ENCODE measurements at places on chromosomes 12 and 14. TPM values are rescaled to one million over a fixed set of nuclear protein-coding genes. Genes with fewer than 3 reads are reported as not detected.

DNA sequence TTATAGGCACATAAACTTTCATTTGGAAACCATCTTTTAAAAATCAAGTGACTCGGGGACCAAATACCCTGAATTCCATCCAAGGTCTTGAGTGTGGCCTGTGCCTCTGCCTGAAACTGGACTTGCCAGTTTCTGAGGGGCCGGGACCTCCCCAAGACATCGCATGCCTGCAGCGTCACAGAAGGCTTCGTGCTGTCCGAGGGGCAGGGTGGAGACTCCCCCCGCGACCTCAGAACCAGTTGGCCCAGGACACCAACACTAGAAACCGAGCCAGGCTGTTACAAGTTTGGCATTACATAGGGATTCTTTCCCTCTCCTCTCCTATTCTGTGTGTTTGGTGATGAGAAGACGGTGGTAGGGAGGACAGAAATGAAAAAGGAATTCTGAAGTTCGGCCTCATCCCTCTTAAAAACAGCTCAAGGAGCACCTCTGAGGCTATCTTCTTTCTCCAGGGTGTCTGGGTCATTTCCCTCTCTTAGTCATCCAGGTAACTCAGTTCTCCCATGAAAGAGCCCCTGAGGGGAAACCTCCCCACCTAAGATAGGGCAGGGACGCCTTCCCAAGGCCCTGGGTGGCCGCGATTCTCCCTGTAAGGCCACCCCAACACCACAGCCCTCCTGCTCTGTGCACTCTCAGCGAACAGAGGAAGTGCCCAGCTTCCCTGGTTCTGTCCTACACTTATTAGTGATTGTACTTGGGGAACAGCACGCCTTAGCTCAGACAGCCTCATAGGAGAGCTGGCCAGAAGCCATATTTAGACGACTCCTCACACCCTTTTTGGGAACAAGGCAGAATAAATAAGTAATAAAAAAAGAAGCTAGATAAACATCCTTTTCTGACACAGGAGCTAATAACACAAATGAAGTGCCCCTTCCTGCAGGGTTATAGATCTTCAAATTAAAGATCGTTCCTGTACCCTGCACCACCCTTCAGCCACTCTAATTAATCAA, 93.8 kb downstream of the BCL11B start:
- DNase-seq = no peak

- no peak for DNase-seq
Observed at GRCh38 chr14:51879170-51879569, 18.8 kb downstream of the GNG2 start.

- no peak for DNase-seq
Observed at GRCh38 chr12:113276946-113277500, 55.8 kb downstream of the TPCN1 start.

- no peak for DNase-seq
Observed at GRCh38 chr14:101791919-101792572, 30.5 kb downstream of the PPP2R5C start.

- no peak for DNase-seq
Observed at GRCh38 chr12:88553941-88554658, 26.2 kb downstream of the KITLG start.

DNA sequence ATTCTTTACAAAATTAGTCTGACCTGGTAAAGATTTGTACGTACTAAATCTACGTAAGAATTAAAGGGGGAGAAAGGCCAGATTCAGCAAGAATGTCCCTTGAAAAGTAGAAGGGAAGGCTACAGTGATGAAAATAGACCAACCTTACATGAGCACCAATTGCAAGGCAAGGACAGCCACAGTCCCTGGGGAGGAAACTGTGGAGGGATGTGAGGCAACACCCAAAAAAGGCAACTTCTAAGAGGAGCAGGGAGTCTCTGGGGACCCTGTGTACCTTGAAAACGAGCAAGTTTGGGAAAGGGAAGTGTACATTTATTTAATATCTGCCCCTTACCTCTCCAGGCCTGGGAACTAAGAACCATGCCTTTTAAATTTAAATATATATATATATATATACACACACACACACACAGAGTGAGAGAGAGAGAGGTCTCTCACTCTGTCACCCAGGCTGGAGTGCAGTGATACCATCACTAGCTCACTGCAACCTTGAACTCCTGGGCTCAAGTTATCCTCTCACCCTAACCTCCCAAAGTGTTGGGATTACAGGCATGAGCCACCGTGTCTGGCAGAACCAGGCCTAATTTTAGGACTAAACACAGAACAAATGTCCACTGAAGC, 56.4 kb downstream of the TMCC3 start:
- DNase-seq = no peak

DNA sequence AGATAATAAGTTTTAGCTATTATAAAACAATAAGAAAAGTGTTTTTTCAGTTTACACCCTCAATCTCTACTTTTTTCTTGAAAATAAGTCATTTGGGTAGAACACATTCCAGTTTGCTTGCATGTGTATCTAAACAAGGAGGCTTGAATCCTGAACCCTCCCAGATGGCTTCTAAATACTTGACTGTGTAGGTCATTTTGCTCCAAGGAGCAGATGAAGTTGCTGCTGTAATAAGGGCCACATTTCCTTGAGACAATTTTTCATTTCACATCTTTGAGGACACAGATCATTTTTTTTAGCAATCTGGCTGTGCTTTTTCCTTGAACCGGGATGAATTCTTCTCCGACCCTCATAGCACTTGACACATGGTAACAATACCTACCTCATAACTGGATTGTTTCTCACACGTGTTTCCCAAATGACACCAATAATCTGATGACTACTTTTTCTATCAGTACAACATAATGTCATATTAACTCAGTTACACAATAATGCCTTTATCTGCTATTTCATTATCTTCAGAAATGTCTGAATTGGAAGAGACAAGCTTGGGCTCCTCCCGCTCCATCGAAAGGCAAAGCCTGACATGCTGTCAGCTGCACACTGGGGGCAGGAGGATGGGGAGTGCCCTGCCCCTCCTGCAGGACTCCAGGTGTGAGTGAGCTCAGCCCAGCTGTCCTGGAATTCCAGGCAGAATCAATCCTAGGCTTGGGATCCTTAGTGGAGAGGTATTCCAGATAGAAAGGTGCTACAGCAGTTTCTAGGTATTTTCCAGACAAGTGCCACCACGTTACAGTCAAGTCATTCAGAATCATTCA, 30.9 kb downstream of the GPHB5 start:
- no peak for DNase-seq

- no peak for DNase-seq
Observed at GRCh38 chr14:96284008-96284407, 28.0 kb downstream of the BDKRB1 start.

- DNase-seq = no peak
Observed at GRCh38 chr12:57148469-57149244, 1.2 kb upstream of the LRP1-AS start.

DNA sequence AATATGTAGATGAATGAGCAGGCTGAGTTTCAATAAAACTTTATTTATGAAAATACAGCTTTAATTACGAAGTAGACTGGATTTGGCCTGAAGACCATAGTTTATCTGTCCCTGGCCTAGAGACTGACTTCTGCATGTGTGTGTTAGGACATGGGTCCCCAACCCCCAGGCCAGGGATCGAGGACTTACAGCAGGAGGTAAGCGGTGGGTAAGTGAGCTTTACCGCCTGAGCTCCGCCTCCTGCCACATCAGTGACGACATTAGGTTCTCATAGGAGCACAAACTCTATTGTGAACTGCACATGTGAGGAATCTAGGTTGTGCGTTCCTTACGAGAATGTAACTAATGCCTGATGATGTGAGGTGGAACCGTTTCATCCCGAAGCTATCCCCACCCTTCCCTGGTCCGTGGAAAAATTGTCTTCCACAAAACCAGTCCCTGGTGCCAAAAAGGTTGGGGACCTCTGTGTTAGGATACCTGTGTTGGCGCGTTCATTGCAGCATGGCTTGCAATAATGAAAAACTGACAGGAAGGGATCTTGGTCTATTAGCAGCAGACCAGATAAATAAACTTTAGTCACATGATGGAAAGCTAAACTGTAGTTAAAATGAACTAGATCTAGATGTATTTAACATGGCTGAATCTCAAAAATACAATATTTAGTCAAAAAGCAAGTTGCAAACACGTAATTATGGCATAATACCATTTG, 4.1 kb downstream of the GLRX5 start:
- no peak for DNase-seq

GRCh38 chr12:95851606-95852005, 7.1 kb upstream of the SNRPF start:
- DNase-seq = no peak

- DNase-seq = no peak
Observed at GRCh38 chr14:57408037-57408436, 17.7 kb downstream of the NAA30 start.

- DNase-seq = no peak
Observed at GRCh38 chr14:61104358-61104757, 123.3 kb downstream of the SLC38A6 start.

DNA sequence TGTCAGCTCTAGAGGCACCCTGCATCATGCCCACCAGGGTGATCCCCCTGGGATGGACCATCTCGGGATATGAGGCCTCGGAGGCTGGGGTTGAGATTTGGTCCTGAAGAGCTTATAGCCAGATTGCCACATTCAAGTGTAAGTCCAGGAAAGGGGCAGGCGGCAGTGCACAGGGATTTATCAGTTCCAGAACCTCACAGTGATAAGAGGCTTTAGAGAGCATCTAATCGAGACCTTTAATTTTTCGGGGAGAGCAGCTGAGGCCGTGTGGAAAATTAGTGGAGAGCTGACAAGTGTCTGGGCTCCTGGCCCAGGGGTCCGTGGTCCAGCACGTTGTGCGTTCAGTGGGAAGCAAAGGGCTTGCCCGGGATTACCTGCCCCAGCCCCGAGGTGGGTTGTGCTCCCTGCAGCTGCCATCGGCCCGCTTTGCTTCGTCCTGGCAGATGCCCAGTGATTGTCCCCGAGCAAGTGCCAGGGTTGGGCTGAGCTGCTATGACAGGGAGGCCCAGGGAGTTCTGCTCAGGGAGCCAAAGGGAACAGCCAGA, 52.1 kb downstream of the C14orf132 start:
- no peak for DNase-seq

DNA sequence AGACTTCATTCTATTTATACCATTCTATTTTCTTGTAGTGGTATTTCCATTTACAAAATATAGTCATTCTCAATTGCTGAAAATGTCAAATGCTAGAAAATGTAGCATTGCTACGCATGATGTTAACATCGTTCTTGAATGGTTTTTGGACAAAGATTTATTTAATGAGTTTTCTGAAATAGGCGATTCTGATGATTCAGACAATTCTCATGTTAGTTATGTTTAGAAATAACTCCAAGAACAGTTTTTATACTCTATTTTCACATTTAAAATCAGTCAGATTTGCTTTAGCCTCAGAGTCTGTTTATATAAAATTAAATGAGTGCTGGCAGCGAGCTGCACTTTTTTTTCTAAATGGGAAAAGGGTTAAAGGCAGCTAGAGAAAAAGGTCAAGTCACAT, 414.8 kb upstream of the MGAT4C start:
- no peak for DNase-seq

DNA sequence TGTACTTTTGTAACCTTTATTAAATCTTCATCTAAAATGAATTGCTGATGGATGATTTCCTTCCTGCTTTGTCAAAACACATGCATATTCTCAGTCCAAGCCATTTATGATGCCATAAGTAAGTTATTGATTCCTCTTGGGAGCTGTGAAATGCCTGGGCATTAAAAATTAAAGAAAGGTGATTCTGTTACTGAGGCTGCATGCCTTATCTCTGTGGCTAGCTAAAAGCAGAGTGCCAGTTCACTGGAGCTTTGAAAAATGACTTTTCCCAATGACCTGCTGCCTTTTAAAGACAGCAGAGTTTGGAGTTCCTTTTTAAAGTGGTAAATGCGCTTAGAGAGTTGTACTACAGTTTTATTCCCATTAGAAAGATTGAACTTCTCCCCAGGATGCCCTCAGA, 152.1 kb downstream of the TMTC2 start:
- DNase-seq = no peak

GRCh38 chr14:47662466-47662865, 12.9 kb downstream of the MDGA2 start:
- DNase-seq = no peak

DNA sequence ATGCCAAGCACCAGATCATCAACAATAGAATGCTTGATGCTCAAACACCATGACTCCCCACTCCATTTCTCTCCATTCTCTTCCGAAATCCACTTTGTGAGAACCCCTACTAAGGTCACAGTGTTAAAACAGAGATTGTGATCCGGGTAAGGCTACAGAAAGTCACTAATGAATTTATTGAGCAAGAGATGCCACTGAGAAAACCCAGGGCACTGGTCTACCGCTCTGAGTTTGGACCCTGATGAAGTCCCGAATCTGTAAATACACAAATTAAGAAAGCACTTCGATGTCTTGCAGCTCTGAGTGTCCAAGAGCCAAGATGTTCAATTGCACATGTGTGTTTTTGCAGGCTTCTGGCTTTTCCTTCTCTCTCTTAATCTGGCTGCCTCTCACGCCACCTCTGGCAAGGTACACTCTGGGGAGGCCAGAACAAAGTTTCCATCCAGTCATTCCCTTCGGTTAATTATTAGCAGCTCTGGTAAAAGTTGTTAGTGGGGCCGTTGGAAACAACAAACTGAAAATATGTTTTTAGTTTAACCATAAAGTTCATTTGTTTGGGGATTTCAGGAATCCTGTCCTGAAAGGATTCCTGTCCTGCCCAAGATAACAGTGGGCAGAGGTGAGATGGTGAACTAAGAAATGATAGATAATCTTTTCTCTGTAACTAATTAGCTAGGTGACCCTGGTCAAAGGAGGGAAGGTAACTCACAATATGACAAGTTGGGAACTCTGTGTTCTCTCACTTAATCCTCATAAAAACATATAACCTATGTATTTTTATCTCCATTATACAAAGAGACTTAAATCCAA, 75.4 kb downstream of the BTG1 start:
- DNase-seq = no peak

GRCh38 chr12:24798335-24798734, 150.6 kb downstream of the BCAT1 start:
- no peak for DNase-seq

- no peak for DNase-seq
Observed at GRCh38 chr14:67418401-67419191, 6.6 kb upstream of the PLEK2 start.

GRCh38 chr12:113407931-113408600, 4.4 kb upstream of the SDS start:
- DNase-seq = no peak

GRCh38 chr14:75430526-75430925, 2.7 kb downstream of the JDP2 start:
- no peak for DNase-seq

- DNase-seq = no peak
Observed at GRCh38 chr14:24053548-24054323, 1.9 kb downstream of the CARMIL3 start.

GRCh38 chr14:95691591-95691990, 5.4 kb downstream of the TCL1B start:
- DNase-seq = no peak

Gene CLMN
- 10.4 TPM for total RNA-seq

Gene MYL2
- total RNA-seq = 1.9 TPM

Gene SSPN
- 50.9 TPM for total RNA-seq

Gene ZBTB39
- total RNA-seq = 3.1 TPM

Gene ATN1
- 163 TPM for total RNA-seq

Gene STYK1
- not detected for total RNA-seq

Gene SVOP
- total RNA-seq = not detected

Gene TRMT5
- total RNA-seq = 4.2 TPM

Gene LALBA
- not detected for total RNA-seq

Gene MYF5
- not detected for total RNA-seq

Gene C12orf50
- not detected for total RNA-seq

Gene COL2A1
- 0.14 TPM for total RNA-seq

Gene ACAD10
- 15.8 TPM for total RNA-seq

Gene FOXG1
- 0.28 TPM for total RNA-seq

Gene C12orf42
- total RNA-seq = not detected

Gene TMPO
- 52.6 TPM for total RNA-seq

Gene TPPP2
- not detected for total RNA-seq

Gene SUDS3
- total RNA-seq = 46.2 TPM

Gene KRT75
- not detected for total RNA-seq

Data from thoracic aorta (tissue), 2 donors.